Testis (tissue), 5 donors: ENCODE measurements at places on chromosomes 6 and 20. TPM values are rescaled to one million over a fixed set of nuclear protein-coding genes. Genes with fewer than 3 reads are reported as not detected.

CCN6 gene
- total RNA-seq: 3.5 TPM

HTR1E gene
- 0.39 TPM for total RNA-seq

UNC5CL gene
- total RNA-seq: 3.2 TPM

PSORS1C2 gene
- not detected for total RNA-seq

SLC22A16 gene
- 25.0 TPM for total RNA-seq

ULBP1 gene
- 5.9 TPM for total RNA-seq

PDYN gene
- total RNA-seq: 4.2 TPM

F13A1 gene
- total RNA-seq: 22.7 TPM

PAK5 gene
- total RNA-seq: 0.31 TPM

L3MBTL1 gene
- 64.5 TPM for total RNA-seq

MYL9 gene
- total RNA-seq: 265 TPM

TBX18 gene
- total RNA-seq: 10.0 TPM

PTK6 gene
- 0.37 TPM for total RNA-seq
